Osteocyte (in vitro differentiated cells): ENCODE measurements at places on chromosomes 7 and 10. TPM values are rescaled to one million over a fixed set of nuclear protein-coding genes. Genes with fewer than 3 reads are reported as not detected.

Gene STX1A
- 21.7 and 24.0 TPM in 2 replicates for total RNA-seq

Gene ATG9B
- 0.11 and 0.39 TPM in 2 replicates for total RNA-seq

DNA sequence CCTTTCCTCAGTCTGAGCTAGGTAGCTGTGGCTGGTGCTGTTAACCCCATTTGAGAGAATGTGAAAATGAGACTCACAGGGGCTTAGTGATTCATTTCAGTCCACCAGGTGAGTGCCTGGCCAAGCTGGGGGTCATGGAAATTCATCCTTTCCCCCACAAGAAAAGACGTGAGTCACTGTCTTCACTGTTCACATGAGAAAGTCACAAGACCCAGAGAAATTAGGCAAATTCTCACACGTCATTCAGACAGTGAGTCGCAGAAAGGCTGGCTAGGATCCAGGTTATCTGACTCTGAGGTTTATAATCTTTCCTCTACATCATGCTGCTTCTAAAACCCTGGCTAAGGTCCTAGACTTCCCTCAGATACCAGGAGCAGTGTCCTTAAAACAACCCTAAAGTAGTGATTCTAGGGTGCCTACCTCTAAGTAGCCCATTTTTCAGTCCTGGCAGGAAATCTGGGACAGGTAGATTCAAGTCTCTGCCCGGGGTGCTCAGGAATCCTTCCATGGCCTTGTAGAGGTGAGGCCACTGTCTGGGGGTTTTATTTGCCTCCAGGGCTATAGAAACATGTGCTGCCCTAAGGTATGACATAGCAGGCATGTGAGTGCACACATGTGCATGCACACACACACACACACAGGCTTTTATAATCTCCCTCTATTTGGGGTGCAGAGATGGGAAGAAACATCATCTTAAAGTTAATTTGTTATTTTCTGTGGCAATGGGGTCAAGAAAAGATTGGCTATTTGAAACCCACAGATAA lies 427.9 kb upstream of the CELF2 start:
- H3K27ac ChIP-seq: no peak overlapping the region
- no peak for DNase-seq
- no peak overlapping the region for H3K4me3 ChIP-seq
- peaks cover 8% of the 10 kb centered on the region for H3K4me1 ChIP-seq

DNA sequence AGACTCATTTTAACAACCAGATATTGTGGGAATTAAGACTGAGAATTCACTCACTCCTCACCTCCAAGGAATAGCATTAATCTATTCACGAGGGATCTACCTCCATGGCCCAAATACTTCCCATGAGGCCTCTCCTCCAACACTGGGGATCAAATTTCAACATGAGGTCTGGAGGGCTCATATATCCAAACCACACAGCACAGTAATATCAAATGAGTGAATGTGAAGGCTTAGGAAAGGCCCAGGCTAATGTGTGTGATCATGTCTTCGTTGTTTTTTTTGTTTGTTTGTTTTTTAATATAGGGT lies 46.5 kb downstream of the HIBADH start:
- no peak for DNase-seq
- no peak overlapping the region for H3K4me3 ChIP-seq
- peaks cover 38% of the 10 kb centered on the region for H3K36me3 ChIP-seq
- H3K27me3 ChIP-seq: no peaks in the 10 kb centered on the region

DNA sequence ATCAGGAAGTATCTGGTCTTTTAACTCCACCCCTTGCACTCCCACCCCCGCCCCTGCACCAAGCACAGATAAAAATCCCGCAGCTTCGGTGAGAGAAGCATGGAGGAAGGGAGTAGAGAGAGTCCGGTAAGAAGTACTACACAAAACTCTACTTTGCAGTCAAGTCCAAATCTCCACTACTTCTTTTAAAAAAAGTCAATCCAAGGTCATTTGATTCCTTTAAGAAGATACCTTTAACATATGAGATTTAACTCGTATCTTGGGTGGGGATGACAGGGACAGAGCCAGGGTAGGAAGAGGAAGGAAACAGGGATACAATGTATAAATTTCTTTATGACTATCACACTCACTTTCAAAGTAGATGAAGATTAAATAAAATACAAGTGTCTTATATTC lies 132.1 kb downstream of the NRBF2 start:
- DNase-seq: no peak
- peak overlapping the region; percentile 98 for H3K27ac ChIP-seq
- H3K36me3 ChIP-seq: peaks cover 25% of the 10 kb centered on the region
